ENCODE measurements at places on chromosomes 5 and 9. TPM values are rescaled to one million over a fixed set of nuclear protein-coding genes. Genes with fewer than 3 reads are reported as not detected.
A peak's percentile ranks its signal among the peaks of the same experiment; 100 is the strongest.

DNA sequence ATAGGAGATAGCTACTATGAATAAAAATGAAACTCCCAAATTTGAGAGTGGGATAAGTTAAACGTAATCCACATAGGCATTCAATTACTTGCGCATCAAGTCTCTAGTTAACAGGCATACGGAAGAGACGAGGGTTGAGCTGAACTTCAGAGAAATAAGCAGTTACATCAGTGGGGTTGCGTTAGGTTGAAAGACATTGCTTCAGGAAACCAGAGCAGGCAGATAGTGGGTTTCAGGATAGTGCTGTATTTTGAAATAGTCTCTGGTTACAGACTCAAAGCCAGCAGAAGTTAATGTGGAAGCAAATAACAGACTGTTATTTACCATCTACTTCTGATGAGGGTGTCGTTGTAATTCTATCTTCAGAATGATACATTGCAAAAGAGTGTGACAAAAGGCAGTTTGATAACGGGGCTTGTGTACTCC, 533.4 kb downstream of the PDE4D start:
- no peaks in the 10 kb centered on the region for H3K36me3 ChIP-seq
- peaks cover 43% of the 10 kb centered on the region for H3K4me1 ChIP-seq
- no peaks in the 10 kb centered on the region for H3K27me3 ChIP-seq
- H3K4me3 ChIP-seq, result no peak overlapping the region
- no peak overlapping the region for H3K27ac ChIP-seq

GRCh38 chr5:62623271-62623670, 44.7 kb downstream of the LRRC70 start:
- H3K4me1 ChIP-seq, result peaks cover 62% of the 10 kb centered on the region
- H3K27ac ChIP-seq, result no peak overlapping the region
- H3K27me3 ChIP-seq, result no peaks in the 10 kb centered on the region

GRCh38 chr5:83856881-83857280, 136.2 kb upstream of the HAPLN1 start:
- H3K4me3 ChIP-seq, result no peak overlapping the region
- DNase-seq, result no peak
- H3K36me3 ChIP-seq, result no peaks in the 10 kb centered on the region

- H3K27me3 ChIP-seq, result no peaks in the 10 kb centered on the region
- peak overlapping the region; percentile 42 for H3K4me3 ChIP-seq
- H3K36me3 ChIP-seq, result no peaks in the 10 kb centered on the region
- no peak overlapping the region for H3K27ac ChIP-seq
Measured at GRCh38 chr5:153147891-153148623, 342.4 kb upstream of the GRIA1 start.

DNA sequence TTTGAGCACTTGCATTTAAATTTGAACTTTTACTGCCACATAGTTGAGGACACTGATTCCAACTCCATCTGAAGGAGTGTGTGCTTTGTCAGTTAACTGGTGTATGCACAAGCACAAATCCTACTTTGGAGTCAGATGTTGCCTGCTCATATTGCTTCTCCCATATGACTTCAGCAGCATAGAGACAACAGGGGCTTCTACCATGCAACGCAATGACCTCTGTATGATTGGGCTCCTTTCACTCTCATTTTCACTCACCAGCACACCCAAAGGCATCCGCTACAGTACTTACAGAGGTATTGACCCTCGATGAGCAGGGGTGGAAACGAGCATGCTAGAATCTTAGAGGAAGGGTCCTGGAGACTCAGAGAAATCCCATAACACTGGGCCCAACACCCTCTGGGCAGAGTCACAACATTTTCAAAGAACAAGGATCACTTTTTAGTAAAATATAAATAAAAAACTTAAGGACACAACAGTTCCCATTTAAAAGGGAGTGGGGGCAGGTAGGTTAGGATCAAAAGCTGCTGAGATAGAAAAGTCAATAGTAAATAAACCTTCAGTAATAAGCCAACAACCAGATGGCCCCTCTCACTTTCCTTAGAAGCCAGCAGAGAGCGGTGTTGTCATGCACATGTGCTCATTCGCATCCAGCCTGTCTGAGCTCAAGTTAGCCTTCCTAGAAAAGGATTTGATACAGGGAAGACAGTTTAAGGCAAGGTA, 203.8 kb downstream of the SNCAIP start:
- H3K4me1 ChIP-seq, result peaks cover 11% of the 10 kb centered on the region
- no peaks in the 10 kb centered on the region for H3K36me3 ChIP-seq
- peak overlapping the region; percentile 64 for H3K27ac ChIP-seq
- DNase-seq, result peak; percentile 52

GRCh38 chr9:794386-794785, 47.1 kb upstream of the DMRT1 start:
- H3K27ac ChIP-seq, result no peak overlapping the region
- peaks cover 4% of the 10 kb centered on the region for H3K27me3 ChIP-seq
- H3K36me3 ChIP-seq, result no peaks in the 10 kb centered on the region

DNA sequence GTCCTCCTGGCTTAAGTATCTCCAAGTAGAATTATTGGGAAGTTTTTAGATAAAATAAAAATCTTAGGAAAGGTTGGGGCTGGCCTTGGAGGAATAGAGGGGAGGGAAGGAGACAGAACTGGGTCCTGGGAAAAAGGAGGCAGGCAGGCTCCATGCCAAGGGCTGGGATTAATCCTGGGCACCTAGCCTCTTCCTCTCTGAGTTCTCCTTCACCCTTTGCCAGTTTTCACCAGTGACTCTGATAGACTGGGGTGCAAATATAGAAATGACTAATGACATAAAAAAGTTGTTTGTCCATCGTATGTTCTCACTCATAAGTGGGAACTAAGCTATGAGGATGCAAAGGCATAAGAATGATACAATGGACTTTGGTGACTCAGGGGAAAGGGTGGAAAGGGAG, 81.9 kb downstream of the RMI1 start:
- no peaks in the 10 kb centered on the region for H3K4me1 ChIP-seq
- H3K36me3 ChIP-seq, result no peaks in the 10 kb centered on the region
- no peaks in the 10 kb centered on the region for H3K27me3 ChIP-seq
- no peak overlapping the region for H3K4me3 ChIP-seq
- no peak overlapping the region for H3K27ac ChIP-seq
- DNase-seq, result no peak

DNA sequence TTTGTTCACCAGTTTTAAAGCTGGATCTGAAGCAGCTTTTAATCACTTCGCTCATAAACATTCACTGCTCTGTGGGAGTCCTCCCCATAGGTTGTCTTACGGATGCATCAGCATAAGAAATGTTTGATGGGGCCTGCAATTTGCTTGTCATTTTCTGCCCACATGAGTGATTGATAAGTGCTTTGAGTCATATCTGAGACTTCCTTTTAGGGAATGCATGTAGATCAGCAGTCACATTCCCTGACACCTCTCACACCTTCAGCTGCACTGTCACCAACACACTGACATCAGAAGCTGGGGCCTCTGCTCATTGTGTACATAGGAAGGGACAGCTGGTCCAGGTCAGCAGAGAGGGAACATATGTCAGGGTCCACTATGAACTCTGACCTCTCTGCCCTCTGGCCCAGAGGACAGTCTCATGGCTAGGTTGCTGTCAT, 84.1 kb upstream of the SPATA31D4 start:
- no peak overlapping the region for H3K27ac ChIP-seq
- H3K4me3 ChIP-seq, result no peak overlapping the region
- H3K36me3 ChIP-seq, result no peaks in the 10 kb centered on the region
- no peaks in the 10 kb centered on the region for H3K27me3 ChIP-seq
- no peak for DNase-seq

DNA sequence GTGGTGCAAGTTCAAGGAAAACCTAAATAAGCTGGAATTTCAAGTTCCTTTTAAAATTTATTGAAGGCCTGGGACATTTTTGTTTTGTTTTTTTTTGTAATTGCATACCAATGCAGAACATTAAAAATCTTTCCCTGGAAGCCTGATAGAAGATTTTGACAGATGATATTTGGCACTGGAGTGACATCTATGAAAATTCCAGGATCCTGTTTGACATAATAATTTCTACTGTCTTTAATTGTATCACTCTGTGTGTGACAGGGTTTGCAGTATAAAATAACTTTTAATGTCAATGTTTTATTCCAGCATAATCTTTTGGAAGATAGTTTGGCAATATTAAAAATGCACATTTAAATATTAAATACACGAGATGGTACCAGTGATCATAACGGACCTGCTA, 514.2 kb upstream of the ACO1 start:
- no peaks in the 10 kb centered on the region for H3K4me1 ChIP-seq
- H3K4me3 ChIP-seq, result no peak overlapping the region
- no peak overlapping the region for H3K27ac ChIP-seq
- no peak for DNase-seq
- H3K27me3 ChIP-seq, result no peaks in the 10 kb centered on the region

DNA sequence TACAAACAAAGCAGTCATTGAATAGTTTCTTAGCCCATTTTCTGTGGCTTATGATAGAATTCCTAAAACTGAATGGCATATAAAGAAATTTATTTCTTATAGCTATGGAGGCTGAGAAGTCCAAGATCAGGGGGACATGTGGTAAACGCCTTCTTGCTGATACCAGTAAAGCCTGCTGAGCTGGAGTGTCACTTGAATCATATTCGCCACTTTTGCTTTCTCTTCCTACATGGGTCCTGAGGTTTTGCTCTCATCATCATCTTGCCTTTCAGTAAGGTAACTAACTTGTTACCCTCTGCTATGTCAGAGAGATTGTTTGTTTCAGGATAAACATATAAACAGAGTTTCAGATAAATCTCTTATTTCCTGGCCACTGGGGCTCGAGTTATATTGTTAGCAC, 203.3 kb upstream of the DMRT1 start:
- no peak overlapping the region for H3K27ac ChIP-seq
- H3K4me1 ChIP-seq, result peaks cover 14% of the 10 kb centered on the region
- H3K36me3 ChIP-seq, result peaks cover 15% of the 10 kb centered on the region
- no peaks in the 10 kb centered on the region for H3K27me3 ChIP-seq
- no peak for DNase-seq
- H3K4me3 ChIP-seq, result no peak overlapping the region

GRCh38 chr5:154190595-154191304, at the start of gene GALNT10:
TSS of gene GALNT10 (plus strand) at chr5:154190733. CDS start at chr5:154190867, 134 bp downstream.
- H3K4me1 ChIP-seq, result peaks cover 57% of the 10 kb centered on the region
- no peak for DNase-seq
- H3K27ac ChIP-seq, result peak within 1 kb of the TSS; percentile 90
- peak within 1 kb of the TSS; percentile 93 for H3K4me3 ChIP-seq

GRCh38 chr5:171505473-171506043, 86.1 kb downstream of the FGF18 start:
- H3K36me3 ChIP-seq, result no peaks in the 10 kb centered on the region
- peaks cover 8% of the 10 kb centered on the region for H3K4me1 ChIP-seq
- H3K27ac ChIP-seq, result no peak overlapping the region
- H3K4me3 ChIP-seq, result no peak overlapping the region

DNA sequence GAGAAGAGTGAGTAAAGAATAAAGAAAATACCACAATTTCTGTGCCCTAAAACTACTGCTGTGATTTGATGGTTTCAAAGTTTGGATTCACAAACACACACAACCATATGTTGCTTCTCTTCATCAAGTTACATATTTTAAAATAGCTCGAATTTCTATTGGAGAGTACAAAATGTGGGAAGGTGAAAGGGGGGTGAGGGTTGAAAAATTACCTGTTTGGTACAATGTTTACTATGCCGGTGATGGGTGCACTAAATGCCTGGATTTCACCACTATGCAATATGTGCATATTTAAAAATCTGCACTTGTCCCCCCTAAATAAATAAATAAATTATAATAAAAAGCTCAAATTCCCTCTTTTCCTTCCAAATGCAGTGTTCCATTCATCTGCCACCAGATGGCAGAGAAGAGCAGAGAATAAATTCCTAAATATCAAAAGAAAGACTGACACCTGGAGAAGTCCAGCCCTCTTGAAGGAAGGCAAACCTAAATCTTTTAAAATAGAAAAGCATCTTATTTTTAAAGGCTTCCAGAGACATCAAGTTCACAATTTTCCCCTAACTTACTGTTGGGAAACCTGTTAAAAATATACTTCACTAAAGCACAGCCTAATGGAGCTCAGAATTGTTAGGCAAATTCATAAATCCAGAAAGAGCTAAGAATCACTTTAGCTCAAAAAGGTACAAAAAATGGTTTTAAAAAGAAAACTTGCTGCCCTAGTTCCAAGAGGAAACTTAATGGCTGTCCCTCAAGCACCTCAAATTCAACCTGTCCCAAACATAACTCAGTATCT, 24.8 kb upstream of the HNRNPA0 start:
- no peak for DNase-seq
- no peak overlapping the region for H3K27ac ChIP-seq

DNA sequence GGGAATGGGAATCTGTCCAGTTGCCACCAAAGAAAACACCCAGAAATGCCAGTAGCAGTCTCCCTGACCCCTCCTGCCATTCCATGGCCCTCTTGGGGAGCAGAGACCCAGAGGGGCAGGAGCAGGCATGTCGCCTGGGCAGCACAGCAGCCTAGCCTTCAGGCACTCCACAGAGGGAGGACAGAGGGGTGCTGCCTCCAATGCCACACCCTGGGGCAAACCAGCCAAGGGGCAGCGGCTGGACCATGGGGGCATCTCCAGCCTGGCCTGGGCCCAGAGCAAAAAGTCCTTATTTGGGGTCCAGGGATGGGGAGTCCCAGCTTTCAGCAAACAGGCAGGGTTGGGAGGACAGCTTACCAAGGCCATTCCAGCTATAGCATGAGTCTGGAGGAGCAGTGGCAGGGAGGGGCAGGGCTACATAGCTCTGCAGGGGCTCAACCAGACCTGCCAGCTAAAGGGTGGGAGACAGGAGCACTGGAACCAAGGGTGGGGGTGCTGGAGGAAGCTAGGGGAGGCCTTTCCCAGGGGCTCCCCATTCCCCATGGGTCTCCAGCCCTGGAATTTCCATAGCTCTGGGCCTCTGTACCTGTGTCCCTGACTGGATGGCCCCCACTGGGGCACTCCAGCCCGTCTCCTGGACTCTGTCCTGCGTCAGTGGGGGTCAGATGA, 6.7 kb downstream of the BRD3 start:
- peaks cover 42% of the 10 kb centered on the region for H3K4me1 ChIP-seq
- no peak for DNase-seq
- no peak overlapping the region for H3K27ac ChIP-seq
- H3K4me3 ChIP-seq, result no peak overlapping the region
- no peaks in the 10 kb centered on the region for H3K27me3 ChIP-seq
- H3K36me3 ChIP-seq, result no peaks in the 10 kb centered on the region

DNA sequence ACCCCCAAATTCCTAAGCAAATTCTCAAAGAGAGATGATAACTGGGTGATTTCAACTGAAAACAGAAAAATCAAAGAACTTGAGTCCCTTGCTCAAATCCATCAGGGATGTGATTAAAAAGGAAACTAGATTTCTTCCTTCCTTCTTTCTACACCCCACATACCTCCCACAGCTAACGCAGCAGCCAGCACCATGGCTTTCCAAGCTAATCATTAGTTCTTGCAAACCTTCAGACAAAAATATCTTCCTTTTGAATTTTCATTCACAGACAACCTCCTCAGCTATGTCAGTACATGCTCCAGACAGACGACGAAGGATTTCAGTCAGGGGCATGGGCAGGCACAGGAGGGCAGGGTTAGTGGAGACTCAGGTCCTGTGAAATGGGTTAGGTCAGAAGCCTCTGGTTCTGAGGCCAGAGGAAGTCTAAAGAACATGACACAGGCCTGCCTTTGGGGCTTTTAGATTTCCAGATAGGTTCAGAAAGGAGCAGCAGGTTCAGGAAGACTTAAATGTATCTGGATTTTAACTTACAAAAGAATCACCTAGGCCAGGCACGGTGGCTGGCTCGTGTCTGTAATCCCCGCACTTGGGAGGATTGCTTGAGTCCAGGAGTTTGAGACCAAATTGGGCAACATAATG, 173.7 kb upstream of the NFIB start:
- H3K4me1 ChIP-seq, result peaks cover 11% of the 10 kb centered on the region
- no peaks in the 10 kb centered on the region for H3K36me3 ChIP-seq
- DNase-seq, result no peak
- no peaks in the 10 kb centered on the region for H3K27me3 ChIP-seq

- DNase-seq, result no peak
- H3K27ac ChIP-seq, result no peak overlapping the region
- H3K27me3 ChIP-seq, result no peaks in the 10 kb centered on the region
- peaks cover 3% of the 10 kb centered on the region for H3K4me1 ChIP-seq
- H3K36me3 ChIP-seq, result no peaks in the 10 kb centered on the region
Measured at GRCh38 chr9:21153336-21154017, 11.8 kb upstream of the IFNW1 start.

The ANGPTL2 gene
- total RNA-seq, result 4.5 TPM

The ICE1 gene
- total RNA-seq, result 45.3 TPM

The KIAA0825 gene
- total RNA-seq, result 1.5 TPM

Measured in WTC11 (cell line).